H9 (cell line): ENCODE measurements at places on chromosomes 6 and 20.

DNA sequence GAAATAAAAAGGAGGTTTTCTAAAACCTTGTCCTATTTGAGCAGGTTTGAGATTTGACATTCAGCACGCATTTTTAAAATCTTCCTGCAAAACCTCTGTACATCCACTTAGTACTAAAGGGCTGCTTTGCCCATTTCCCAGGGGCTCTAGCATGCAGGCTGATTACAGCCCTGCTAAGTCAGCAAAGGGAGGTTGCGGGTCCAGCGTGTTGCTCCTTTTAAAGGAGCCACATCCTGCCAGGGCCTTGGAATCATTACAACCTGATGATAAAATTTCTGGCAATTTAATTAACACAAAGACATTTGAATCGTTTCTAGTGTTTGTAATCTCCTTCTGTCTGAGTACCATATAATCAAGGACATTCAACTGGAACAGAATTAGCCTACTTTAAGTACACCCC lies 455.1 kb upstream of the CITED2 start:
- no peak for DNase-seq

DNA sequence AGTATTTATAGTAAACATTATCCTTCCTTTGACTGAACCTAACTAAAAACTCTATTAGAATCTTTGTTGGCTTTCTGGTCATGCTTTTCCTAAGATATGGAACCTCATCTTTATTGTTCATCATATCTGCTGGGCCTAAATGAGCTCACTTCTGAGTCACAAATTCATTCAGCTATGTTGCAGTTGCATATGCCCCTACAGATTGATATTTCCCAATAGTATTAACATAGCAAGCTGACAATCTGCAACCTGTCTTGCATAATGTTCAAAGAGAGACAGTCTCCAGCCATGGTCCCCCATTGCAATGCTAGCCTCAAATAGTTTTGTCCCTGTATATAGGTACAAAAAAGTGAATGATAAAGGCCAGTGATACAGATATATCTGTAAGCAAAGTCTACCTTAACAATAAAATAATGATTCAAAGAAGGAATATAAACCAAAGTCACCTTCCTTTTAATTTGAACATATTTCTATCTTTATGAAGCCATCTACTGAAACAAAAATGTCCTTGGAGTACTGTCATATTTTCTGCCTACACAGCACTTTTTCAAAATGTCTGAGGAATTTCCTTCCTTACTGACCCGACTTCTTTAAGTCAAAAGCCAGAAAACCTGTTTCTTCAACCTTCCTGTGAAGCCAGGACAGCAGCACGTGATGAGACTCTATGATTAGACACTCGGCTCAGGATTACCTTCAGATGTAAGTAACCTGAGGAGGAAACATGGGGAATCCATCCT lies 140.7 kb downstream of the UBE3D start:
- DNase-seq, result no peak

- DNase-seq, result no peak
These were observed 88.0 kb upstream of the TULP1 start for GRCh38 chr6:35600659-35601125.

GRCh38 chr6:41654151-41654697 lies 16.0 kb downstream of the MDFI start:
- no peak for DNase-seq

DNA sequence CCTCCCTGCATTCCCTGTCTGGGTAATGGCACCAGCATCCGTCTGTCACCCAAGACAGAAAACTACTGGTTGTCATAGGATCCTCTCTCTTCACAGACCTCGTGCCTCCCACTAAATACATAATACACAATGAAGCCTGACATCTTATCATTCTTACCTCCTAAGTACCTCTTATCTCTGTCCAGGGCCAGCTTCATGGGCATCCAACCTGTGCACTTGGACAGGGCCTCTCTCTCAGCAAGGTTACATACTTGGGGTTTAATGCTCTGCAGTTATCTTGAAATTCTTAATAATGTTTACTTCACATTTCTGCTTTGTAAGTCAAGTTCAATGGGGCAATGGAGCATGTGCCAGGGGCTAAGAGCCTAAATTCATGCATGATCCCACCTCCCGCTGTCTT lies 30.8 kb upstream of the KLHL31 start:
- DNase-seq, result no peak

DNA sequence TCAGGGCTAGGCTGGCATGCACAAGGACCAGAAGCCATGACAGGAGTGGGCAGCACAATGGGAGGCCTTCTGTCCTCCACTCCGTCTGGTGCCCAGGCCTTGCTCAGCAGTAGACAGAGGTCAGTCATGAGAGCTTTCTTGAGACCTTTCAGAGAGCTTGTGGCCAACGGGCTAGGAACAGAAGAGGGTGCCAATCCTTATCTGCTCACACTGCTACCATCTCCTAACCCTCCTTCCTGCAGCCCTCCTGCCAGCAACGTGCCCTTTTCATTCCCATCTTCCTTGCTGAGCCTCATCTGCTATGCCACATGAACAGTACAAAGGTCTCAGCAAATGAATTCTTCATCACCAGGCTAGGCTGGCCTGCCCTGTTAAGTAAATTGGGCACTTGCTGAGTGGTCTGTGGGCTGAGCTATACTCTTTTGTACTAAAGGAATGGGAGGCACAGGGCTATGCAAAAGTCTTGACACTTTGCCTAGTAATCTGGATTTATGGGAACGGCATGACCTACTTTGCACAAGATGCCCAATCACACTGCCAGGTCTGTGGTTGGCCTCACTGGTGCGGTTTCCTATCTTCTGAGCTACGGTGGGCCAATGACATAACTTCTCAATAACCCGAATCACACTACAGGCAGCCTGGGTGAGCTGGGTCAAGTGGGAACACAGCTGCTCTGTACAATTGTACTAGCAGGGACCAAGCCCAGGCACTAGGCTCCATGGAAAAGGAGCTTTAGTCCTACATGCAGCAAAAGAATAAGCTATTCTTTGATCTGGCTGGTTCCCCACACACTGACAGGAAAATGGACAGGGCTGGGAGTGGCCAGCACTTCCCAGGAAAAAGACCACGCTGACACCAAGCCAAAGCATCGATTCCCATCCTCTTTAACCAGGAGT lies 47.8 kb downstream of the ELOVL5 start:
- no peak for DNase-seq

DNA sequence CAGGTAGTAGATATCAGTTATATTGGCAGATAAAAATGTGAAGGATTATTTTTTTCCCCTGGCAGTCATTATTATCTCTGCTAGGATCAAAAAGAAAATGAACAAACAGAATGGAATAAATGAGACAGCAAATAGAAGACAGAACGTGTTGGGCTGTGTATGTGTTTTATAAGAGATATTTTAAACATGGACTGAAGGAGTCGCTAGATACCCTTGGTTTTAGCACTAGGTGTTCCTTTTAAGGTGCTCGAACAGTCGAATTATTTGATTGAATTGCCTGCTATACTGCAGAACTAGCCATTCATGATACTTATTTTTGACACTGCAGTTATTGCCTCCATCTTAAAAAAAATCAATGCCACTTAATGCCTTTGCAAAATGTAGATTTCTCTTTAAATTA lies 3.7 kb downstream of the GRIK2 start:
- DNase-seq, result no peak

DNA sequence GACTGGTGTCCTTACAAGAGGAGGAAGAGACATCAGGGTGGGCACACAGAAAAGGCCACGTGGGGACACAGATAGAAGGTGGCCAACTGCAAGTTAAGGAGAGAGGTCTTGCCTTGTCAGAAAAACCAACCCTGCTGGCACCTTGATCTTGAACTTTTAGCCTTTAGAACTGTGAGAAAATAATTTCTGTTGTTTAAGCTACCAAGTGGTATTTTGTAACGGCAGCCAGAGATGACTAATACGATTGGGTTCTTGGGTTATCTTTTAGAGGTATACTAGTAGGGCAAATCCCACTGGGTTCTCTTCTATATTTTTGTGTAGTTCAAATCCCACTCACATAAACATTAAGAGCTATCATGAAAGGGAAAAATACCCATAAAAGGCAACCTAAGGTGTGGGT lies 31.9 kb upstream of the ZBTB24 start:
- no peak for DNase-seq

- DNase-seq, result no peak
These were observed 117.2 kb downstream of the BACH2 start for GRCh38 chr6:90179190-90180169.

GRCh38 chr6:83257791-83258190 lies 64.6 kb downstream of the RWDD2A start:
- no peak for DNase-seq

- DNase-seq, result no peak
These were observed 114.9 kb upstream of the DST start for GRCh38 chr6:56757588-56757984.

- DNase-seq, result peak; percentile 5
These were observed 34.5 kb downstream of the APCDD1L start for GRCh38 chr20:58480551-58481336.

DNA sequence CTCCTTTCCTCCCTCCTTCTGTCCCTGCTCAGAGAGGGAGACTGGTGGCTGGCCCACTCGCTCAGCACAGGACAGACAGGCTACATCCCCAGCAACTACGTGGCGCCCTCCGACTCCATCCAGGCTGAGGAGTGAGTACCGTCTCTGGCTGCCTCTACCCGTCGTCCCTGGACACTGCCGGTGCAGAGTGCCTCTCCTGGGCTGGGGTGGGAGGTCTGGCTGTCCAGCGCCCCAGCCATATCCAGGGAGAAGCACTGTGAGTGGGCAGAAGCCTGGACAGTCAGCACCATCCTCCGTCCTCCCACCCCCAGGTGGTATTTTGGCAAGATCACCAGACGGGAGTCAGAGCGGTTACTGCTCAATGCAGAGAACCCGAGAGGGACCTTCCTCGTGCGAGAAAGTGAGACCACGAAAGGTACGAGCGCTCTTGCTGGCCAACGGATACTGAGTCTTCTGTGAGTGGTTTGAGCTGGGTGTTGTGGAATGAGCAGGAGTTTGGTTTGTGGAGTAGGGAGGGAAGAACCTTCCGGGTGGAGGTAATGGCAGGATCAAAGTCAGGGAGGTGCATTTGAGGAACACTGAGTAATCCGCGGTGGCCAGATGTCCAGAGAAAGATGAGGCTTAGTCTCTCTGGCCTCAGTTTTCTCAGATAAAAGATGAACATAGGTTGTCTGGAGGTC lies 48.1 kb downstream of the SRC start:
- DNase-seq, result no peak

DNA sequence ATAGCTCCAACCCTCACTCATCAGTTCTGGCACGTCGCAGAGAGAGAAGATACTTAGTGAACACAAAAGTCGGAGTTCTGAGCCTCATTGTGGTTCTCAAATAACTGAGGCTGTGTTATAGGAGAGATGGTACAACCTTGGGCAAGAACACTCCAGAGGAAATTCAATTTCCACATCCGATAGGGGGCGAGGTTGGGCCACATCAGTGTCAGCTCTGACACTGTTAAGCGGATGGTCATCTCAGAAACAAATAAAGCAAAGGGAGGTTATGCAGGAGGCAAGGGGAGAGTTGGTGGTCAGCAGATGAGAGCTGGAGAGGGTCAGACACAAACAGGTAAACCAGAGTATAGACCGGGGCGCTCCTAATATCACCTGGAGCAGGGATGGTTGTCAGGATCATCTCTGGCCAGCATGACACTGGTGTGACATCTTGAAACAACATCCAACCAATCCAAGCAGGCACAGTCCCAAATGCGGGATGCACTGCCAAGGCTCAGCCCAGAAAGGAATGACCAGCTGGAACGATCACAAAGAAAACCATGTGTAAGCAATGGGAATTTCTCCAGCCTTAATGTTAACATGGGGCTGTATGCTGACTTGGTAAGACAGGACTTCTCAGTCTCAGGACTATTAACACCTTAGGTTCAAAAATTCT lies 331.8 kb downstream of the HACE1 start:
- peak; percentile 61 for DNase-seq

GRCh38 chr6:35309611-35310264 lies 12.1 kb downstream of the DEF6 start:
- DNase-seq, result peak; percentile 16

DNA sequence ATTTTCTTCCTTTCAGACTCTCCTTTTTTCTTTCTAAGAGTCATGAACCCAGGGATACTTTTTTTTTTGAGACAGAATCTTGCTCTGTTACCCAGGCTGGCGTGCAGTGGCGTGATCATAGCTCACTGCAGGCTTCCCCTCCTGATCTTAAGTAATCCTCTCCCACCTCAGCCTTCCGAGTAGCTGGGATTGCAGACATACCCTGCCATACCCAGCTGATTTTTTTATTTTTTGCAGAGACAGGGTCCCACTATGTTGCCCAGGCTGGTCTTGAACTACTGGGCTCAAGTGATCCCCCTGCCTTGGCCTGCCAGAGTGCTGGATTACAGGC lies 32.8 kb upstream of the IER3 start:
- DNase-seq, result no peak

DNA sequence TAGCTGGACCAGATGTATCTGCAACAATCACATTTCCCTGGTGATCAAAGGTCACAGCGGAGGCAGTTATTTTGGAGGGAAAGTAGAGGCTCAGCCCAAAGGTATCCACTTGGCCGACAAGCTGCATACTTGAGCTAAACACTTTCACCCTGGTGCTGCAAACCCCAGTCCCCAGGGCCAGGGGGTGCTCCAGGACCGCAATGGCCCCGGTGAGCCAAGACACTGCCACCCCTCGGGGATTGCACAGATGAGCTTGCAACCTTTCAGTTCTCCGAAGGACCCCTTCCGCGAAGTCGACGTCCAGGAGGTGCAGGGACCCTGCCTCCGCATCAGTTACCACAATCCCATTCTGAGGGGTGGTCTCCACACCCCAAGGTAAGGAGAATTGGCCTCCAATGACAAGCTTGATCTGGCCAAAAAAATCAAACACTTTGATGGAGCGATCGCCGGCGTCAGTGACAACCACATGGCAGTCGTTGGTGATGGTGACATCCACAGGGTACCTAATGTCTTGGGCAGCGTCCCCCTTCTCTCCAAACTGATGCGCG lies 823 bp downstream of the NHLRC1 start:
- peak; percentile 69 for DNase-seq

- DNase-seq, result no peak
These were observed 46.5 kb downstream of the ADTRP start for GRCh38 chr6:11732036-11732631.

GRCh38 chr20:56752274-56752673 lies 123.2 kb downstream of the TFAP2C start:
- DNase-seq, result no peak

DNA sequence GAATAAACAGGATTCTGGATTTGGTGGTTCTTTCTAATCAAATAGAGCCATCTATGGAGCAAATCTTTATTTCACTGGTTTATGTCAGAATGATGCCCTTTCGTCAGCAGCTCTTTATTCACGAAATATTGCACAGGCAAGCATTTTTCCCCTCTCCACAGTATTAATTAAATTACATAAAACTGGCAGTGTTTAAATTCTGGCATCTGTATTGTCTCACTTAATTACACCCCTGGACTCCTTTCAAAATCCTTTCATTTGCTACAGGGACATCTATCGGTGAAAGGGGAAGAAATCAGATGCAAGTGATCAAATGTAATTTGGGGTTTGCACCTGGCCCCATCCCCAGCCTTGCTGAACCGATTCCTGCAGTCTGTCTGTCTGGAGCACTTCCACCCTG lies 801.9 kb downstream of the QKI start:
- no peak for DNase-seq

GRCh38 chr6:56955171-56956155 lies 556 bp downstream of the BEND6 start:
- DNase-seq, result peak; percentile 96

- DNase-seq, result no peak
These were observed 252.5 kb downstream of the LRFN2 start for GRCh38 chr6:40334496-40335270.

- no peak for DNase-seq
These were observed 109.4 kb downstream of the SYNDIG1 start for GRCh38 chr20:24578567-24579415.
